Right ventricle myocardium inferior (tissue), 1 donor: ENCODE measurements at places on chromosomes 6 and 20. TPM values are rescaled to one million over a fixed set of nuclear protein-coding genes. Genes with fewer than 3 reads are reported as not detected.

The DOP1A gene
- 13.4 TPM for total RNA-seq

DNA sequence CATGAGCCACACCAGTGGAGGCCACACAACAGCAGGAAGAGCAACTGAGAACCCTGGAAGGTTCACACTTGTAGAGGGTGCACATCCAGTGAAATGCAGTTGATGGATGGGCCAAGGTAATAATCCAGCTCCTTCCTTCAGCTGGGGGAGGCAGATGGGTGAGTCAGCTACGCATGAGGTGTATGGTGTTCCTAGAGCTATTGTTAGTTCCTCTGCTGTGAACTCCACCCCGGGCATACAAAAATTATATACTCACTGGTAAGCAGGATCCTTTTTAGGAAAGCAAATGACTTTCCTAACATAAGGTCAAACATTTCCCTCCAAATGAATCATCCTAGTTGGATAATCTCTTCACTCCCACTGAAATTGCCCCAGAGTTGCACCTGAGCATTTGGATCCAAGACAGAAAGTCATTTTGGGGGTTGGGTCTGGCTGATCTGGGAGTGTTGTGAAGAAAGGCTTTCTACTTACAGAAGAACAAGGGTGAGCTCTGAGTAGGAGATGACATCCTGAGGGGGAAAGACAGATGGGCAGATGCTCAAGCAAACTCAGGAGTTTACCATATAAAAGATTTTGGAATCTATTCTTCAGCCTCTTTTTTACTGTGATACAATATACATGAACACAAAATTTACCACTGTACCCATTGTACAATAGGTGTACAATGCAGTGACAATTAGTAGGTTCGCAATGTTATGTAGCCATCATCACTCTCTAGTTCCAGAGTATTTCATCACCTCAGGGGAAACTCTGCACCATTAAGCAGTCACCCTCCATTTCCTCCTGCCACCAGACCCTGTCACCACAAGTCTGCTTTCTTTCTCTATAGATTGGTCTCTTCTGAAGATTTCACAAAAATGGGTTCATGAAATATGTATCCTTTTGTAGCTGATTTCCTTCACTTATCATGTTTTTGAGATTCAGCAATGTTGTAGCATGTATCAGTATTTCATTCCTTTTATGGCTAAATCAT, 11.1 kb downstream of the HLA-F start:
- no peak for DNase-seq

GRCh38 chr6:159043947-159044346, 844 bp downstream of the TAGAP start:
- no peak for DNase-seq

The TOMM34 gene
- total RNA-seq: 10.3 TPM

The SLC17A1 gene
- not detected for total RNA-seq

- DNase-seq: no peak
These were observed 14.3 kb downstream of the PHF3 start for GRCh38 chr6:63649847-63650265.
